ENCODE measurements at places on chromosomes 12 and 14.

DNA sequence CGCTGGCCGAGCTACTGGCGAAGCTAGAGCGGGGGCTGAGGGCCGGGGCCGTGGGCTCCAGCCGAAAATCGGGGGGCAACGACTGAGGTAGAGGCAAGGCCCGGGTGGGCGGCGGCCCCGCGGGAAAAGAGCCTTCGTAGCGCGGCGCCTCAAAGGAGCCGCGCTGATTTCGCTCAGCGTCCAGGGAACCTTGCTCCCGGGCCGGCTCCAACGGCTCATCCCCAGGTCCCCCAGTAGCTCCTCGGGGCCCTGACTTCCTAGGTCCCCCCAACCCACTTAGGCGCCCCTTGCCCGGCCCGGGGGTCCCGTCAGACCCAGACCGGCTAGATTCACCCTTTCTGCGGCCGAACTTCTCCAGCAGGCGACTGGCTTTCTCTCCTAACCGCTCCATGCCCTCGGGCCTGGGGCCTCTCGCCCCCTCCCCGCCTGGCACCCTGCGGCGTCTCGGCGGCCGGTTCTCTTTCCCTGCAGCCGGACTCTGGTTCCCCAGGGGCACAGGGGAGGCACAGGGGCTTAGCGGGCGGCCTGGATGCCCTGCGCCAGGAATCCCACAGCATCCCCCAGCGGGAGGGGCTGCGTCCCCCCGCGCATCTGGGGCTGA, 375 bp downstream of the AJUBA start:
- no peak for DNase-seq

GRCh38 chr12:120358412-120359100, 10.4 kb downstream of the MSI1 start:
- no peak for DNase-seq

DNA sequence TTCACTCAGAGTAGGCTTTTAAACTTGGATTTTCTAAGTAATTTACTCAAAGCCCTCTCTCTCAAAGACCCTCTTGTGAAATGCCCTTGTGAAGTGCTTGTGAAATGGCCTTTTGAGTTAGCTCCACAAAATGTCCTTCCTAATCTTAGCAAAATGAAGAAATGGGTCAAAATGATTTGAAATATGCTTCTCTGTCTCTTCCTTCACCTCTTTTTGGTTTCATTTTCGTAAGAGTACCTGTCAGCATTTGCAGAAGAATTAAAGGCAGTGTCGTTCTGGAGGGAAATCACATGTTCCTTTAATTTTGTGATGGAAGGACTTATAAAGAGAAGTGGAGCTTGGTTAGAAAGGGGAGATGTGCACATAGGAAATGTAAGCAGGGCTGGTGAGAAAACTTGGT, 93.7 kb downstream of the HMGA2 start:
- DNase-seq: no peak

DNA sequence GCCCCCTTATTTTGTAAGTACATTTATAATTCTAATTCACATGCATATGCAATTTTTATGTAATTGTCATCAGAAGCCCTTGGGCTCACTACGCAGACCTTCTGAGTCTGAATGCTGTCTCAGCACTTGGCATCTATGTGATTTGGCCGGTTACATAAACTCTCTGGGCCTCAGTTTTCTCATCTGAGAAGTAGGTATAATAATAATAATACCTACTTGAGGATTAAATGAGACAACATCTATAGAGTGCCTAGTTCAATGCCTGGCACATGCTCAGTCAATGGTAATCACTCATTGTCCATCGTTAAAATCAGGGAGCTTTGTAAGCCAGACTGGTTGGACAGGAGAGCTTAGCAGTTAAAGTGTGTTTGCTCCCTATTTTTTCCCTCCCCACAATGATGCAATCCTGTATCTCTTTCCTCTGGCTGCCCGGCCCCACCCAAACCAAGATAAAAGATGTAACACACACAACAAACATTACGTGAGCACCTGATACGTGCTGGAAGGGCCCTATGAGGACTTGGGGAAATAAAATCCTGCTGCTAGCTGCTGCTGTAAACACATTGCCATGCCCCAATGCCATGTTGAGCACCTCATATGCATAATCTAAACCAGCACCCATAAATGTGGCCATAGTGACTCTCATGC, 235.0 kb downstream of the CRADD start:
- no peak for DNase-seq

DNA sequence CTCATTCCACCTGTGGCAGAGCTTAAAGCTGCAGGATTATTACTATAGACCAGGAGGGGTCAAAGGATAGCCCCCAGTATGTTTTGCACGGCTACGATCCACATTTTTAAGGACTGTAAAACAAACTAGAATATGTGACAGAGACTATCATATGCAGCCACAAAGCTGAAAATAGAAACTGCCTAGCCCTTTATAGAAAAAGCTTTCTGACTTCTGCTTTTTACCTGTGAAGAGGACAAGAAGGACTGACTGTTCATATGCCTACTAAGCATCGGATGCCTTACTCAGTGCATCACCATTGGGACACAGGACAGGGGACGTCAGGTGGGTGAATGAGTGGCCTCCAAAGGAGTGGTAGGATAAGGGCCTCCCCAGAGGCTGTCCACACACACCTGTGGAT, 29.8 kb downstream of the SPTB start:
- DNase-seq: no peak

- DNase-seq: no peak
Measured at GRCh38 chr14:29684926-29685325, 242.7 kb downstream of the PRKD1 start.

- DNase-seq: no peak
Measured at GRCh38 chr14:88299865-88300530, 23.1 kb downstream of the KCNK10 start.

GRCh38 chr12:110932046-110932445, 11.7 kb upstream of the MYL2 start:
- DNase-seq: no peak

DNA sequence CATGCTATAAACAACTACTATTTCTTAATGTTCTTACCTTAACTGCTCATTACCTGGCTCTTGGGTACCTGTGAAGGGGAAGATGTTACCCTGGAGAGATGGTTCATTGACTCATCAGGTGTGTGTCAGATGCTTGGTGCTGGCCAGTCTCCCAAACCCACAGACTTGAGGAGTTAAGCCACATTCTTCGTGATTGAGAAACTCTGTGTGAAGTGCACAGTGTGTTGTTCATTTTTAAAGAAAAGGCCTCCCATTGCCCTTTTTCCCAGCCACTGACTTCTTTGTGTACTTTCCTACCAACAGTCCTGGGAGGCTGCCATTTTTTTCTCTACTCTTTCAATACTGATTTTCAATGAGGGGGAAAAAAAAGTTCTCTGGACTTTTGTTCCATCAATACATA, 3.2 kb downstream of the MGST1 start:
- DNase-seq: no peak

DNA sequence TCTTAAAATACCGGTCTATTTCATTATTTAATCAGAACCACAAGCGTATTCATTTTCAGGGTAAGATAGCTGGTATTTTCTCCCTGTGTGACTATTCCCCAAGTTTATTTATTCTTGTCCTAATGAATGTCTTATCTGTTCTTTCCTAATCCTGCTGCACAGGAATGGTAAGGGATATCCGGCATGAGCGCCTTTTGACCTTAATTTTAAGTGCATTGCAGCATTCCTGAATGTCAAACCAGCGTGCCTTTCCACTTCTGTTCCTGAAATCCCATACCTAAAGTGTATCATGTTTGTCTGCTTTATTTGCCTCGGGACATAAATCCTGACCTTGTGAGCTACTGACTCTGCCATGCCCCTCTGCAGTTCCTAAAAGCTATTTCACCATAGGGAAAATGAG, 1713.2 kb upstream of the FLRT2 start:
- DNase-seq: no peak

DNA sequence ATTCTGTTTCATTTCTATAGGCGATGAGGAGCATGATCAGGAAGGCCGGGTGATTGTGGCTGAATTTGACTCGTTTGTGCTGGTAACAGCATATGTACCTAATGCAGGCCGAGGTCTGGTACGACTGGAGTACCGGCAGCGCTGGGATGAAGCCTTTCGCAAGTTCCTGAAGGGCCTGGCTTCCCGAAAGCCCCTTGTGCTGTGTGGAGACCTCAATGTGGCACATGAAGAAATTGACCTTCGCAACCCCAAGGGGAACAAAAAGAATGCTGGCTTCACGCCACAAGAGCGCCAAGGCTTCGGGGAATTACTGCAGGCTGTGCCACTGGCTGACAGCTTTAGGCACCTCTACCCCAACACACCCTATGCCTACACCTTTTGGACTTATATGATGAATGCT, 1.9 kb downstream of the APEX1 start:
- no peak for DNase-seq

DNA sequence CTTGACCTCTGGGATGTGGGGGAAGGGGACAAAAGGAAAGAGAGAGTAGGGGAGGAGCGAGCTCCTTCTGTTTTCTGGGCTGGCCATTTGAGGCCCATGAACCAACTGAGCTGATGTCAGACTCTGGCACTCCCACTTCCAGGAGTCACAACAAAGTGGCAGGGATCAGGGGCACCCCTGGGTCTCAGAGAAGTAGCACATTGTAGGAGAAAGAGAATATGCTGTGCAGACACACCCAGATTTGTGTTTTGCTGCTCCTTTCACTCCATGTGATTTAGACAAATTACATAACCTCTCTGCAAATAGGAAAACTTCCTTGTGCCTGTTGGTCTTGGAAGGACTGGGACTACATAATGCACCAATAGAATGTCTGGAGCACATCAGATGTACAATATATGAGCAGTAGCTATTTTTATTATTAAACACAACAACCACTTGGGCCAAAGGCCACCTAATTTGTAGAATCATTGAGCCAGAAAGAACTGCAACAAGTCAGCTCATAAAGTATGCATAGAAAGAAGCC, 265.5 kb downstream of the ZFP36L1 start:
- DNase-seq: no peak

GRCh38 chr14:77918448-77918847, 118.5 kb downstream of the ADCK1 start:
- DNase-seq: no peak

DNA sequence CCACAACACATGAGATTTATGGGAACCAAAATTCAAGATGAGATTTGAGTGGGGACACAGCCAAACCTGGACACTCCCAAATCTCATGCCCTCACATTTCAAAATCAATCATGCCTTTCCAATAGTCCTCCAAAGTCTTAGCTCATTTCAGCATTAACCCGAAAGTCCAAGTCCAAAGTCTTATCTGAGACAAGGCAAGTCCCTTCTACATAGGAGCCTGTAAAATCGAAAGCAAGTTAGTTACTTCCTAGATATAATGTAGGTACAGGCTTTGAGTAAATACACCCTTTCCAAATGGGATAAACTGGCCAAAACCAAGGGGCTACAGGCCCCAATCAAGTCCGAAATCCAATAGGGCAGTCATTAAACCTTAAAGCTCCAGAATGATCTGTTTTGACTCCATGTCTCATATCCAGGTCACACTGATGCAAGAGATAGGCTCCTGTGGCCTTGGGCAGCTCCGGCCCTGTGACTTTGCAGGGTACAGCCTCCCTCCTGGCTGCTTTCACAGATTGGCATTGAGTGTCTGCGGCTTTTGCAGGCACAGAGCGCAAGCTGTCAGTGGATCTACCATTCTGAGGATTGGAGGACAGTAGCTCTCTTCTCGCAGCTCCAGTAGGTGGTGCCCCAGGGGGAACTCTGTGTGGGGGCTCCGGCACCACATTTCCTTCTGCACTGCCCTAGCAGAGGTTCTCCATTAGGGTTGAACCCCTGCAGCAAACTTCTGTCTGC, 60.1 kb downstream of the LRIG3 start:
- no peak for DNase-seq

GRCh38 chr12:107359382-107359781, 266.0 kb upstream of the CRY1 start:
- no peak for DNase-seq

GRCh38 chr14:99254328-99255009, 17.5 kb downstream of the BCL11B start:
- DNase-seq: no peak

GRCh38 chr12:54744590-54744989, 96.4 kb upstream of the DCD start:
- DNase-seq: no peak

GRCh38 chr14:59268858-59269257, 80.4 kb downstream of the DAAM1 start:
- DNase-seq: no peak

DNA sequence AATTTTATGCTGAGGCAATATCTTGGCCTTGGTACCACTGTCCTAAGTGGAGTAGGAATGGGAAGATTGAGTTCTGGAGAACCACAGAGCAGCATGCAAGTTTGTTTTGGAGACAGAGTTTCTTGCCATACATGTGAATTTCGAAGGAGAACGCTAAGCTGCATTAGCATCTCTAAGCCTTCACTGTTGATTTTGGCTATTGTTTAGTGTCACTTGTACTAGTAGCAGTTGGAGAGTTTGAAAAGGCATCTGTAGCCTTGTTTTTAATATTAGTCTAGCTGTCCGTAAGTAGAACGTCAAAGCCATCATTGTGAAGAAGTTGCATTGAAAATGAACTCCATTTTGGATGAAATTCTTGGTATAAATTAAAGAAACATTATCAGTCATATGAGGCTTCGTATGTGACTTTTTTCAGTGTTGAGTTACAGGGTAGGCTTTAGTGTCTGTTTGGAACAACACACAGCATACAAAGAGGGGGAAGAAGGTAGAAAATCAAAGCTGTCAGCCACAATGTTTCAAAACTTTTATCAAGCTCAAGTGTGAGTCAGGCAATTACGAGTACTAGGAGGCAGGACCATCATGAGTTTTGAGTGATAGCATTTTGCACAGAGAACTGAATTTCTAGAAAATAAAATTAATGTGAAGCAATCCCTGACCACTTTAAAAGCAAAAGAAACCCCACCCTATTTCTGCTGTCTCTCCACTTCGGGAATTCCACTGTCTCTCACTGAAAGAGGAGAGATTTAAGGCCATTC, 70.2 kb upstream of the NAV3 start:
- no peak for DNase-seq

- no peak for DNase-seq
Measured at GRCh38 chr12:49108958-49109404, 1.7 kb downstream of the LMBR1L start.
